ENCODE measurements at places on chromosomes 7 and 10. TPM values are rescaled to one million over a fixed set of nuclear protein-coding genes. Genes with fewer than 3 reads are reported as not detected.

LRGUK gene
- total RNA-seq = 2.4 TPM

TMEM254 gene
- 17.1 TPM for total RNA-seq

BLNK gene
- 6.9 TPM for total RNA-seq

TMEM72 gene
- total RNA-seq = not detected

IKZF1 gene
- 0.16 TPM for total RNA-seq

LIPF gene
- total RNA-seq = 1.1 TPM

SOSTDC1 gene
- 65.8 TPM for total RNA-seq

ZNF273 gene
- 4.9 TPM for total RNA-seq

DNA sequence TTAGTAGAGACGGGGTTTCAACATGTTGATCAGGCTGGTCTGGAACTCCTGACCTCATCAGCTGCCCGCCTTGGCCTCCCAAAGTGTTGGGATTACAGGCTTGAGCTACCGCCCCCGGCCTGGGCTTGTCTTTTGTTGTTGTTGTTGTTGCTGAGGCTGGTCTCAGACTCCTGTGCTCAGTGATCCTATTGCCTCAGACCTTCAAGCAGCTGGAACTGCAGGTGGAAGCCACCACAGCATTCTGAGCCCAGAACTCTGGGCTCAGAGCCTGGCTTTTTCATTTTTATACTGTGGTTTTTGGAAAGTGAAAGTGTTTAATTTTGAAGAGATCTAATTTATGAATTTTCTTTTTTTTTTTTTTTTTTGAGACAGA lies 16.2 kb upstream of the DNAJB6 start:
- no peak for DNase-seq

DNA sequence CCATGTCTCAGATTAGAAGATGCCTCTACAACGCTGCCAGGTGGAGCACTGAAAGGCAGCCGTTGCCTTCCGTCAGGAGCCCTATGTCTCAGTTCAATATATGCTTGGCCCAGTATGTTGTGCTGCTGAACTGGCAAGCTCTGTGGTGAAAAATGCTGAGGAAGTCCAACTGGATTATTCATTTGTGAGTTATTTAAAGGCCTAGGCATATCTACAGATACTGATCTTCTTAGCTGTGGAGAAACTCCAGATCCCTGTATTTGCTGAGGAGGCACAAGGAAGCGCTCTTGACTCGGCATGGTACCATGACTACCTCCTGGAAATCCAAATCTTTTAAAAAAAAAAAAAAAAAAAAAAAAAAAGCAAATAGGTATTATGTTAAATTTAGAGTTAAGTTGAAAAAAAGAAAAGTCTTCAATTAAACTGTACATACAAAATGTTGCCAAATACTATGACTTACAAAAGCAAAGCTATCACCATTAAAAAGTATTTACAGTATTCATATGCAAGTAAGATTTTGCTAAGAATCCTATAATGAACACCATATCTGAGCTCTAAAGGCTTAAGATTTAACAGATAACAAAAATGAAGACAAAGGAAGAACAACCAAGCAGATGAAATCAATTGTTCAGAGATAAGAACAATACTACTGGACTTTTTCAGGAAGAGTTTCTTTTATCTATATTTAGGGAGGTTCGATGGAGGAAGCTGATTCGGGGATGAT lies 152.4 kb downstream of the GALNT11 start:
- DNase-seq = no peak

GRCh38 chr7:115123441-115123840 lies 201.5 kb downstream of the MDFIC start:
- DNase-seq = no peak

DNA sequence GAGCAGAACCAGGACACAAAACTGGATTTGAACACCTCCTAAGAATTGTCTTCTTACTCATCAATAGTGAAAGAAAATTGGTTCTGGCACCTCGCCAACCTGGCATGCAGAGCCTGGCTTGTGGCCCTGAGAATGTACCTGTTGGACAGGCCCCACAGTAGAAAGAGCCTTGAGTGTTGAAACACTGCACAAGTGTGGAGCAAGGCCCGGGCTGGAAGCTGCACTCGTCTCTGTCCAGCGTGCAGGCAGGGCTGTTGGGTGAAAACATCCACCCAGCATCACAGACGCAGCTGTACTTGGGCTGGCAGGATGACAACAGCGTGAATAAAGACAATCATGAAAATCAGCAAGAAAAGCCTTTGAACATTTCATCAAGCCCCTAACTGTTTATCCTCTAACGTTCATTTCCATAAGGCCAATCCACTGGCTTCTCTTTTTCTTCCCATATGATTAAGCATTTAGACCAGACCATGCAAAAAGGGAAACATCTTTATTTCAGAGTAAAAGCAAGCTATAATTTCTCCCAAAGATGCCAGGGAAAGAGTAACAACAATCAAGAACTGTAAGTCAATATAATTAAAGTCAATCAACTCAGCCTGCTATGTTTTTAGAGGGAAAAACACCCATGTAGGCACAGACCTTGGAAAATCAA lies 15.6 kb downstream of the CUBN start:
- peak; percentile 29 for DNase-seq

DNA sequence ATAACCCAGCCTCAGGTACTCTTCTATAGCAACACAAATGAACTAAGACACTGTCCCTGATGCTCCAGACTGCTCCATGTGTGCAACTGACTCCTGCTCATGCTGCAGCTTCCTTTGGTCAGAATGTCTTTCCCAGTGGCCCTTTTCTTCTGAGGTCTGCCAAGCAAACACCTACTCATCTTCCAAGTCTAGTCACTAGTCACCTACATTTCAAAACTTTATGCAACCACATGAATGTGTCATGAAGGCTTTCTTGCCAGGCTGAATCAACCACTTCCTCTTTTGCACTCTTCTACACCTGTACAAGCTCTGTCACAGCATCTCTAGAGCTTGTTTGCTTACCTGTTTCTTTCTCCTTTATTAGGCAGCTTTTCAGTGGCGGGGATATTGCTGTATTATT lies 75.8 kb downstream of the LSMEM1 start:
- DNase-seq = no peak

GRCh38 chr7:117673839-117674238 lies 194.0 kb downstream of the CFTR start:
- peak; percentile 60 for DNase-seq

DNA sequence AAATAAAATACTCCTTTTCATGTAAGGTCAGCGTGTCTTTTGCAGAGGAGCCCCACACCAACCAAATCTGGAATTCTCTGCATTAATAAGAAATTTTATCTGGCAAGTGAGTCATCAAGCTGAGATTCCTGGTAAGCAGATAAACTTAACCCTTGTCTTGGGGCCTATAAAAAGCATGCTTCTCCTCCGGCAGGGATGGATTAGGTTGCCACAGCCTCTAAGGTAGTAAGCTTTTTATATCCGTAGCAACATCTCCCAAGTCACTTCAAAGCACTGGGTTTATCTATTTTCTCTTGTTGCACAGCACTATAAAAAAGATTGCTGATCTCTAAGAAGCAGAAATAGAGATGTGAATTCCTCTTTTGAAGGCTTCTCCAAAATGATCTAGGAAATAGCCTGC lies 202.8 kb upstream of the NOBOX start:
- no peak for DNase-seq

DNA sequence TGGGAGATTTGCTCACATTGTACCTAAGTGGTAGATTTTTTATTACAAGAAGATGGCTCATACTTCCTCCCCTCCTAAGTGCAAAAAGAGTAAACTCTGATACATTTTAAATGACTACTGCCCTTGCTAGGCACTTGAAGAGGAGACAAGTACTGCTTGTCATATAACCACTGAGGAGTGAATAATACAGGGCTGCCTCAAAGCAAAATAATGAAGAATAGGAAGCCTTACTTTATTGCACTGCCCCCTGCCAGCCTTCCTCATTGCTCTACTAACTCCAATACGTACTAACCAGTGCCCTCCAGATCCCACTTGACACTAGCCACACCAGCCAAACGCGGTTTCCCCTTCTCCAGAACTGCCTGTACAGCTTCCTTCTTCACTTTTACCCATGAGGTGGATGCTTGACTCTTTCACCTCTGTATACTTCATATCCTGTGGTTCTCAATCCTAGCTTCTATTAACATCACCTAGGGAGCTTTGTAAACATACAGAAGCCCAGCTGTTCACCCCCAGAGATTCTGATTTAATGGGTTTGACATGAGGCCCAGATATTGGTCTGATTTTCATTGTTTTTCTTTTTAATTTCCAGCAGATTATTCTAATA lies 11.7 kb upstream of the MTERF1 start:
- DNase-seq = no peak

DNA sequence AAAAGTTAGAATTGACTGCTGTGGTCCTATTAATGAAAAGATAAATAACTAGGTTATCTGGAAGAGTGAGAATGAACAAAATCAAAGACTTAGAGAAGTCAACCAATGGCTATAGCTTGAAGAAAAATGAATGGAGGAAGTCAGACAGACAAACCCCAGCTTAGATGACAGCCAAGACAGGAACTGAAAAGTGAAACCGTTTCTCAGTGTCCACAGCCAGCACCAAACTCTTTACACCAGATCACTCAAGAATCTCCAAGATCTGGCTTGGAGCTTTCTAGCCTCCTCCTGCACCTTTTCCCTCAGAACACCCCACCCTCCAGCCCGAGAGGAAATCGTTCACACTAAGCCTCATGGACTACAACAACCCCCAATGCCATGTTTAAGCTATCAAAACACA lies 167.0 kb downstream of the SFMBT2 start:
- DNase-seq = no peak

GRCh38 chr7:17937506-17938120 lies 2.7 kb downstream of the SNX13 start:
- DNase-seq = no peak

GRCh38 chr10:115084277-115084850 lies 8.8 kb upstream of the ATRNL1 start:
- DNase-seq = no peak

DNA sequence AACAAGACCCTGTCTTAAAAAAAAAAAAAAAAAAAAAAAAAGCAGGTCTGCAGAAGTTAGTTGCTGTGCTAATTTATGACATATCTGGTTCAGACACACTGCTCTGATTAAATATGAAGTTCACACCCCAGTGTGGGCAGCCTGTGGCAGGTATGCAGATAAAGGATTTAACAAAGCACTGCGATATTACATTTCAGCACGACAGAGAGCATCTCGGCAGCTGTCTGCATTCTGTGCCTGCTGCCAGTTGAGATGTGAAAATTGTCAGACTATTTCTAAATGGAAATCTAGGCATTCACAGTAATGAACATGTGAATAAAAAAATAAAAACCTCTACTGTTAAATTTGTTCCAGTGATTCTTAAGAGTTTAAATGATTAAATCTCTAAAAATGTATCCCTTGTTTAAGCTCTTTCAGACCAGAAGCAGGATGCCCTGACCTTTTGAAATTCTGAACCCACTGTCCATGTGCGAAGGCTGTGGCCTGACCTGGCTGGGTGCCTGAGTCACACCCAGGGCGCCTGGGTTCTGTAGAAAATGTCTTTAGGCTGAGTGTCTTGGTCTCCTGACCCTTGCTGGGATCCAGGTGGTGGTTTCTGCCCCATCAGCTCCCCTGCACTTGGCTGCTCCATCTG lies 272.9 kb downstream of the WDR37 start:
- DNase-seq = no peak

DNA sequence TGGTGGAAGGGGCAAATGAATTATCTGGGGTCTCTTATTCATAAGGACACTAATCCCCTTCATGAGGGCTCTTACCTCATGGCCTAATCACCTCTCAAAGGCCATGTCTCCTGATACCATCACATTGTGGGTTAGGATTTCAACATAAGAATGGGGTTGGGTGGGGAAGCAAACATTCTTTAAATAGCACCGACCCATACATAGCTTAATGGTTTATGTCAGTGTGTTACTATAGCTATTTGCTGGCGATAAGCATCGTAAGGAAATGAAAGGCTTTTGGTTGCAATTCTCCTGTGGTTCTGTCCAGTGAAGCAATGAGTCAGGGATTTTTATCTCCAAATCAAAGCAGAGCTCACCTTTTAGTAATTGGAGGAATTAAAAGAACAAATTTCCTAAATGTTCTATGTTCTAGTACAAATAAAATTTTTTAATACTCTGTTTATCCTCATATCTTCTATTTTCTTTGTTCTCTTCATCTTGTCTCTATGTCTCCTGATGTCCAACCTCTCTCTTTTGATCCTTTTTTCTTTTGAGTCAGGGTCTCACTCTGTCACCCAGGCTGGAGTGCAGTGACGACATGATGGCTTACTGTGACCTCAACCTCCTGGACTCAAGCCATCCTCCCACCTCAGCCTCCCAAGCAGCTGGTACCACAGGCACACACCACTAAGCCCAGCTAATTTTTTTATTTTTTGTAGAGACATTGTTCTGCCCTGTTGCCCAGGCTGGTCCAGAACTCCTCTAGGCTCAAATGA lies 57.0 kb upstream of the GLCCI1 start:
- DNase-seq = peak; percentile 46

DNA sequence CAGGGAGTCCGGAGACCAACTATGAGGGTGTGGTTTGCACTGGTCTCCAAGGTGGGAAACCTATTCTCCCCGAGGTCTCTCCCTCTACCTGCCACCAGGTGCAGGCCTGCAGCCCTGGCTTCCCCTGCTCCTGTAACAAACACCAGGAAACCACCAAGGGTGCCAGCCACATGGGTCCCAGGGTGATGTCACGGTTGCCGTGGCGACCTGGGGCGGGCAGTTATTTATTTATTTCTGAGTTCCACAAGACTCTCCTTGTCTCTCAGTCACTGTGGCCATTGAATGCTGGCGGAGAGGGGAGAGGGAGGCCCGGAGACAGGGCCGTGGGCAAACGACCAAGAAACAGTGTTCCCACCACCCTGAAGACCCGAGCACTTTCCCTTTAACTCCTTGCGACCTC lies 27.0 kb downstream of the MMD2 start:
- peak; percentile 28 for DNase-seq

DNA sequence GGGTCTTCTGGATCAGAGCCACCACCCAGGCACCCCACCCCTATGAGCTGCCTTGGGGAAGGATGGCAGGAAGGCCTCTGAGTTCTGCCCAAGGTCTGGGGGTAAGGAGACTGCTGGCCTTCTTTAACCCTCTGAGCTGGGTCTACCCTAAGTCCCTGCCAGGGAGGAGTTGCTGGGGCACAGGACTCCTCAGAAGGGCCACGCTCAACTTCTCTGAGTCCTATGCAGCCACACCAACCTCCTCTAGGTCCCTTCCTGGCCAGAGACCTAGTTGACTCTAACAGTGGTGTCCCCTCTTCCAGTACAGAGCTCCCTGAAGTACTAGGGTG lies 2.6 kb upstream of the NEURL1 start:
- DNase-seq = no peak

- no peak for DNase-seq
Observed at GRCh38 chr10:71409516-71410104, 12.9 kb downstream of the CDH23 start.

- no peak for DNase-seq
Observed at GRCh38 chr10:107701943-107702342, 537.4 kb upstream of the SORCS1 start.

Measured in hepatocyte (in vitro differentiated cells).